Tibial nerve (tissue), 4 donors: ENCODE measurements at places on chromosomes 12 and 14.

- no peak for DNase-seq
- no peaks in the 10 kb centered on the region for H3K27me3 ChIP-seq
- no peak overlapping the region for H3K4me3 ChIP-seq
- no peaks in the 10 kb centered on the region for H3K4me1 ChIP-seq
These were observed 10.1 kb upstream of the FBXO33 start for GRCh38 chr14:39442293-39442692.

DNA sequence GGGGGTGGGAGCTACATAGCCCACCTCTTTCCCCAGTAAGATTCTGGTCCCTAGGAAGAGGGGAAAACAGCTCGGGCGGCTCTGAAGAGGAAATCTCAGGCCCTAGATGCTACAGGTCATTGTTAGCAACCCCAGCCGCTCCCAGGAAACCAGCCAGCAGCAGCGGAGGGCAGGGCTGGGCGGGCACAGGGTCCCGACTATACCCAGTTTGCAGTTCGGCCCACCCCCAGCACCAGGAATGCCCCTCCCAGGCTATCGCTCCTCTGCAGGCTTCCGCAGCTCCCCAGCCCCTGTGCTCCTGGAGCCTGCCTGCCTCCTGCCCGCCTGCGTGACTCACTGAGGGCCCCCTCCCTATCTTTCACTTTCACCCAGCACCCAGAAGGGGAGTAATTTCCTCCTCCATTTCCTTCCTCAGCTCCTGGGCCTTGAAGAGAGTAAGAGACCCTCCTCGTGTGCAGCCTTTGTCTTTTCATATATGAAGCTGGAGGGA is 27.2 kb upstream of the PNMA1 start:
- H3K4me1 ChIP-seq = peaks cover 84% of the 10 kb centered on the region
- peak; percentile 44 for DNase-seq
- peaks cover 35% of the 10 kb centered on the region for H3K36me3 ChIP-seq
- peak overlapping the region; percentile 32 for H3K4me3 ChIP-seq

DNA sequence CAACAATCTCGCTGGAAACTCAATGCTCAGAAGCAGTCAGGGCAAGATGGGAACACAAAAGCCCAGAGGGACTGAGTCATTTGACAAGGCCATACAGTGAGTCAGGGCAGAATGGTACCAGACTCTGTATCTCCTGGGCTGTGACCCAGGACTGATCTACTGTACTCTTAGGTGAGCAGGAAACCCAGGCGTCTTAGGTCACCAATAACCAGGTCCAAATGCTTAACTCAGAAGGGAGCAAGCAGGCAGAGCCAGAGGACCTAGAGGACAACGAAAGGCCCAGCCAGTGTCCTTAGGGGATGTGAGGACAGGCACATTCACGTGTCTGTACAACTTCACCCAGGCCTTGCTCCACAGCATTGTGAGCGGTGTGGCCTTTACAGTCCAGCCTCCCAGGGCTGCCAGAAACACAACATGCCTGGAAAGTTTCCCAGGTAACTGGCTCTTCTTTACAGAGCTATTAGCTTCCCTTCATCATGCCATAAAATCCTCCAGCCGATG is 69.9 kb downstream of the ARL6IP4 start:
- H3K27me3 ChIP-seq = no peaks in the 10 kb centered on the region
- no peak overlapping the region for H3K27ac ChIP-seq
- no peak for DNase-seq
- H3K4me1 ChIP-seq = peaks cover 21% of the 10 kb centered on the region
- H3K36me3 ChIP-seq = no peaks in the 10 kb centered on the region

DNA sequence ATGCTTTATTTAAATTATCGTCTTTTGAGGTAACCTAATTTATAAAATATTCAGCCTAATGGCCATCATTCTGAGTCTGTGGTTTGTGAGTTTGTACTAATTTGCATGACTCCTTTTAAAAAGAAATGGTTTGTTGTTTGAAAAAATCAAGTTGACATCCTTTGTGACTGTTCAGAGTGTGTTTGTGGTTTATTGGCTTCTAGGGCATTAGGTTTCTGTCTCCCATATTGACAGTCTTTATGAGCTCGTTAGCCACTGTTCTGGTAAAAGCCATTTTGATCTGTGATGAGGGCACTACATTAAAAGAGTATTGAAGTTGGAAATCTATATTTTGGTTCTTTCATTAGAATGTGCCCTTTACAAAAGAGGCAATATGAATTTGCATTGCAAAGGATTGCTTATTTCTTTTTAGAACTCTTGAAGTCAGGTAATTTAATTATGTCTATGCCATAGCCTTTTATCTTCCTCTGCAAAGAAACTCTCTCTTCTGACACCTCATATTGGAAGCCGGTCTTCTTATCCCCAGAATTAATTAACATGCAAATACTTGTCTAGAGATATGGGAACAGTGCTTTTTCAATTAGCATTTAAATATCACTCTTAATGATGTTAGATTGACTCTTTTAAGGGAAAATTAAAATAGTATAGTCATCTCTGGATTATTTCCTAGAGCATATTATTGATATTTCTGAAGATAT is 95.0 kb downstream of the CRADD start:
- H3K4me1 ChIP-seq = peaks cover 11% of the 10 kb centered on the region
- no peaks in the 10 kb centered on the region for H3K27me3 ChIP-seq
- H3K27ac ChIP-seq = no peak overlapping the region
- H3K4me3 ChIP-seq = no peak overlapping the region
- DNase-seq = no peak

DNA sequence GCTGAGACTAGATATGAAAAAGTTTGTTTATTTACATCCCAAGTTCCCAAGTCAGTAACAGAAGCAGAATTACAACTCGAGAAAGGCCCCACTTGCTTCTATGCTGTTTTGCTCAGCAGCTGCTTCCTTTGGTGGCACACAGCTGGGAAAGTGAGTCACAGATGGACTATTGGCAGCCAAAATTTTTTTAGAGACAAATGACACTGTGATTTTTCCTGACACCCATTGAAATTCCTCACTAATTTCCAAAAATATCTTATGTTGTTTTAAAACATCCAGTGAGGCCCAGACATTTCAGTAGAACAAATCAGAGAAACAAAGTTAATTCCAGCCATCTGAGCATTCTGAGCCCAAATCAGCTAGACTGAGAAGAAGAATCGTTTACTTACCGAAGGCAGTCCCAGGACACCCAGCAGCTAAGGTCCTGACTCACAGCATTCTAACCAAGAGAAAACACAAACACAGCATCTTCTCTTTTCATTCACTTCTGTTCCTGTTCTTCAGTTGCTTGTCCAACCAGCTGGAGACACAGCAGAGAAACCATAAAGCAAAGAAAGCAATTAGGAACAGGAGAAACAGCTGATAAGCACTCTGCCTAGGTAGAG is 188.3 kb downstream of the DAD1 start:
- no peak overlapping the region for H3K27ac ChIP-seq
- no peaks in the 10 kb centered on the region for H3K4me1 ChIP-seq
- H3K36me3 ChIP-seq = no peaks in the 10 kb centered on the region
- H3K27me3 ChIP-seq = no peaks in the 10 kb centered on the region
- DNase-seq = no peak
- H3K4me3 ChIP-seq = no peak overlapping the region

DNA sequence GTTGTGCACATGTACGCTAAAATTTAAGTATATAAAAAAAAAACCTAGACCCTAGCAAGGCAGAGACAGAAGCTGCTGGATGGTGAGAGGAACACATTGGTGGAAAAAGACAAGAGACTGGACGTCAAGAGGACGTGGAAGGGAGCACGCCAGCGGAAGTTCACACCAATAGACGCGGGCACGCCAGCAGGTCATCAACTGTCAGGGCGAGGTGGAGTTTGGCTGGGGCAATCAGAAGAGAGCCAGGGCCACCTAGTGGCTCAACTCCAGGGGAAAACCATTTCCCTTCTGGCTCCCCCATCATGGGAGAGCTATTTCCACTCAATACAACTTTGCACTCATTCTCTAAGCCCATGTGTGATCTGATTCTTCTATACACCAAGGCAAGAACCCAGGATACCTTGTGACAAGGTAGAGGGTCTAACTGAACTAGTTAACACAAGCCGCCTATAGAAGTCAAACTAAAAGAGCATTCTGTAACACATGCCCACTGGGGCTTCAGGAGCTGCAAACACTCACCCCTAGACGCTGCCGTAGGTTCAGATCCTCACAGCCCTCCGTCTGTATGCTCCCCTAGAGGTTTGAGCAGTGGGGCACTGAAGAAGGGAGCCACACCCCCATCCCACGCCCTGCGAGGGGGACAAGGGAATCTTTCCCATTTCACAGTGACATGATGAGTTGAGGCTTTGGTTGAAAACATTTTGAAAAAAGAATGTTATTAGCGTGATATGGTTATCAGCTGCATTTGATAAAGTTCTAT is 702.7 kb downstream of the TMTC2 start:
- DNase-seq = no peak
- H3K4me3 ChIP-seq = no peak overlapping the region
- H3K36me3 ChIP-seq = no peaks in the 10 kb centered on the region

DNA sequence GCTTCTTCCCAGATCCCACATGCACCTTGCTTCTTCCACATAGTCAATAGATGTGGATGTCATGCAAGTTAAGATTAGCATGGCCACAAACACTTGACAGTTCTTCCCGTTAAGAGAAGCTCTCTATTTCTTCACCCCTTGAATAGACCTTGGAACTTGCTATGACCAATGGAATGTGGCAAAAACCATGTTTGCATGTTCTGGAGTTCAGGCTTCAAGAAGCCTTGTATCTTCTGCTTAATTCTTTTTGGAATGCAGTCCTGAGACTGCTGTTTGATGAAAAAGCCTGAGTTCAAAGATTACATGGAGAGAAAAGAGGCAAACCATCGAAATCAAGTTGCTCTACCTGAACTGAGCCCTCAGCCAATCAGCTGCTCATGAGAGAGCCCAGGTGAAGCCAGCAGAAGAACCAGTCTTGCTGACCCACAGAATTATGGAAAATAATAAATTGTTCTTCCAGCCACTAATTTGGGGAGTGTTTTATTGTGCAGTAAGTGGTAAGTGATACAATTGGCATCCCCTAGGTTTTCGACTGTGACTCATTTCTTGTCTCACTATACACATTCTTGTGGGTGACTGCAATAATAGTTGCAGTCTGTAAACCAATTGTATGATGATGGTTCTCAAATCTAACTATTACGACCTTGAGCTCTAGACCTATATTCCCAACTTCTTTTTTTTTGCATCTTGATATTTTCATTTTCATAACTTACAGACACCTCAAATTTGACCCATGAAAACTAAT is 12.6 kb downstream of the RASSF9 start:
- no peak overlapping the region for H3K27ac ChIP-seq
- H3K36me3 ChIP-seq = no peaks in the 10 kb centered on the region
- no peaks in the 10 kb centered on the region for H3K27me3 ChIP-seq
- H3K4me3 ChIP-seq = no peak overlapping the region
- no peaks in the 10 kb centered on the region for H3K4me1 ChIP-seq
